ENCODE measurements at places on chromosomes 5 and 9.

GRCh38 chr5:171453056-171453725, 33.7 kb downstream of the FGF18 start:
- DNase-seq = no peak

DNA sequence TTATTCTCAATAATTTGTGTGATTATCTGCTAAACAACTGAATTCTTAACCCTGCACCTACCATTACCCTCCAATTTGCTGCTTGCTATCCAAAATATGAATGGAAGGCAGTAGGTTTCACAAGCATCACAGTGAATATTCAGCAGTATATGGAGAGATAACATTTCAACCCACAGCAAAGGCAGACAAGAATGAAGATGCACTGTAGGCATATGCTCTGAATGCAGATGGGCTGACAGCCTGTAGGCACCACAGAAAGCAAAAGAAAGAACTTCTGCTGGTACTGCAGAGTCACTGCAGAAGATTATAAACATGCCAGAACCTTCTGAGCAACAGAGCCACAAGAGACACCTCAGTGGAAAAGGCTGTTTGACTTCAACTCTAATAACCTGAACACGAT, 63.6 kb upstream of the SLC12A2 start:
- DNase-seq = no peak

DNA sequence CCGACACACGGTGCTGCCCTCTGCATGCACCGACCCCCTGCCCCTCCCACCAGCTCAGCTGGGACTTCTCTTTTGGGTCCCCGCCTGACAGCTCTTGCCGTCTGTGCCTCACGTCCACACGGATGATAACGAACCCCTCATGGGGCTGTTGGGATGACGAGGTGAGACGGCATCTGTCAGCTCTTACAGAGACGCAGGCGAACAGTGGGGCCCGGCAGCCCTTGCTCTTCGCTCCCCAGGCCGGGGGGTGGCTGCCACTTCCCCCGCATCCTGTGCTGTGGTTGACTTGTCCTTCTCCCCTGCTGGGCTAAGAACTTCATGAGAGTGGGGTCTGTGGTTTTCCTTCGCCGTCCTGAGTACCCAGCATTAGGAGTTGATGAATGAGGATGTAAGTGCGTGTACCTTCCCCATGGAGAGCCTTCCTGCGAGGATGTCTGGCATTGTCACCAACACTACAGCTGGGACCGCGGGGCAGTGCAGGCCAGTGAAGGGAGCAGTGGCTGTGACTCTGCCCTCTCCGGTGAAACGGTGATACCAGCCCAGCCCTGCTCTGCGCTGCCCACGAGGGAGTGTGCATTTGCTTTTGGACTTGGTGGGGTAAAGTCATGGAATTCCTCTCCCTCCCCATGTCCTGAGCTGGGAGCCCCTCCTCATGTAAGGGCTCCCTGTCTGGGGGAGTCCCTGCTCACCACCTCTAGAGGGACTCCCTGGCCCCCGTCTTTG, 23.2 kb downstream of the HK3 start:
- DNase-seq = no peak

DNA sequence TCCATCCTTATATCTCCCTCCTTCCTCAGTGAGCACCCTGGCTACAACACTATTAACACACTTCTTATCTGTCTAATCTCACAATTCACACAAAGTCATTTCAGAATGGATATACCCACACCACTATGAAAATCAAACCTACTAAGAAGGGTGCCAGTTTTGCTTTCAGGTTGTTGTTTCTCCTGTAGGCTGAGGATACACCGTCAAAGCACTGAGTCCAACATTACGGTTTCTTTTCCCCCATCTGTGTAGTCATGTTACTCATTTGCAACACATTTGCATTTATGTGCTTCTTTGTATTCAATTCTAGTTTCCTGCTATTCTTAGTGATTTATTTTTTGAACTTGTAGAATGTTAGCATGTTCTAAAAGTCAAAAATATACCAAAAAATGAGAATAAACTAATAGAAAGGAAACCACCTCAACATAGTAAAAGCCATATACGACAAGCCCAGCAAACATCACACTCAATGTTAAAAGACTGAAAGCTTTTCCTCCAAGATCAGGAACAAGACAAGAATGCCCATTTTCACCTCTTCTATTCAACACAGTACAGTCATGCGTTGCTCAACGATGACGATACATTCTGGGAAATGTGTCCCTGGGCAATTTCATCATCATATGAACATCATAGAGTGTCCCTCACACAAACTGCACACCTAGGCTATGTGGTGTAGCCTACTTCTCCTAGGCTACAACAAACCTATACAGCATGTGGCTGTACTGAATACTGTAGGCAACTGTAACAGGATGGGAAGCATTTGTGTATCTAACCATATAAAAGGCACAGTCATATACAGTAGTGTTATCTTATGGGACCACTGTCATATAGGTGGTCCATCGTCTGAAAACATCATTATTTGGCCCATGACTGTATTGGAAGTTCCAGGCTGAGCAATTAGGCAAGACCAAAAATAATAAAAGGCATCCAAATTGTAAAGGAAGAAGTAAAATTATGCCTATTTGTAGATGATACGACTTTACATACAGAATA, 6.3 kb downstream of the ROR2 start:
- no peak for DNase-seq

GRCh38 chr5:169301386-169301934, 521 bp upstream of the SLIT3 start:
- no peak for DNase-seq

DNA sequence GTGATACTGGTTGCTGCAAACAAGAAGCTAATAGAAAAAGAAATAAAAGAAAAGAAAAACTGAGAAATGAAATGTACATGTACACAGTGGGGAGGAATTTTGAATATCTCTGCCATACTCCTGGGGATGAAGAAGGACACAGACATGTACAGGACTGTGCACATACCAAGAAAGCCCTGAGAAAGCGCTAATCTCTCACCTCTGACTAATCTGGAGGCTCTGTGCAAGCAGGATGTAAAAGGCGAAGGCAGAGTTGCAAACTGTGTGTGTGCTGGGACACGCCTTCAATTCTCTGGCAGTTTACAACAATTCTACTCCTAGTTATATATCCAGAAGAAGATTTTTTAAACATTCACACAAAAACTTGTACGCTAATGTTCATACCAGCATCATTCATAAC, 211.4 kb downstream of the KIAA0825 start:
- DNase-seq = no peak

DNA sequence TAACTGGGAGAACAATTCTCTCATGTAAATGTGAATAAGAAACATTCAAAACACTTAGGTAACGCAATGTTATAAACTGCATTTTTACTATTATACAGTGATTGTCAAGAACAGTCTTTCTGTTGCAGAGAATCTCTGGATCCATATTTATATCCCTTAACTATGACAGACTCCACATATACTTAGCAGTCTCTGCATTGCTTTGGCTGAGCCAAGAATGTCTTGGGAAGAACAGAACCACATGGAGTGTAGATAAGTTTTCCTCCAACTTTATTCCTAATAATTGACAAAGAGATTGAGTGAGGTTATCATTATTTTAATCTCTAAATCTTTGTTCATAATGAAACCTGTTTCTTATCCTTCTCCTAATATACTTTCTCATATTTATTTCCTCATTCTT, 15.6 kb upstream of the RLN1 start:
- no peak for DNase-seq

DNA sequence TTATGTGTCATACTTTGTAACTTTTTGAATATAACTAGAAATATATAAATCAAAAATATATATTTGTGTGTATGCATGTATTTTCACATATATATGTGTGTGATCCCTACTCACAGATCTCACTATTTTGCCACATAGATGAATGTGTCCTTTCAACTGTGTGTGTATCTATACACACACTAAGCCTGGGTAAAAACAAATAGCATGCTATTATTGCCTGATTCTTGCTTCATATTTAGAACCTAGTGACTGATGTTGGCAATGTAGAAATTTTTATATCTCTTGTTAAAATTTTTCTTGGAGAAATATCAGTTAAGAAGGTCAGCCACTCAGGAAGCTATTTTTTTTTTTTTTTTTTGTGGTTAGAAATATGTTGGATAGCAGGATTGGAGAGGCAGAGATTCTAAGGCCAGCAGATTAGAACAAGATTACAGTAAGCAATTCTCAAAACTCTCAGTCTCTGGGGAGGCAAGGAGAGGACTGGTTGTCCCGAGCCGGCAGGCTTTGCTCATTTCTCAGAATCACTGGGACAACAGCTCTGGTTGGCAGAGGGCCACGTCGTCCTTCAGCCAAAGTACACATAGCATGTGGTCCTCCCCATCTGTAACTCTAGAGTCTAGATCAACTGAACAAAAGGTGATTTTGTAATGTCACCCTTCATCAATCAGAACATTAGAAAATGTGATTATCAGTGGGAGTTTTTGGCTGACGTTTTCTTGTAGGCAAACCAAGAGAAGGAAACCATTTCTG, 19.7 kb downstream of the C6 start:
- no peak for DNase-seq

DNA sequence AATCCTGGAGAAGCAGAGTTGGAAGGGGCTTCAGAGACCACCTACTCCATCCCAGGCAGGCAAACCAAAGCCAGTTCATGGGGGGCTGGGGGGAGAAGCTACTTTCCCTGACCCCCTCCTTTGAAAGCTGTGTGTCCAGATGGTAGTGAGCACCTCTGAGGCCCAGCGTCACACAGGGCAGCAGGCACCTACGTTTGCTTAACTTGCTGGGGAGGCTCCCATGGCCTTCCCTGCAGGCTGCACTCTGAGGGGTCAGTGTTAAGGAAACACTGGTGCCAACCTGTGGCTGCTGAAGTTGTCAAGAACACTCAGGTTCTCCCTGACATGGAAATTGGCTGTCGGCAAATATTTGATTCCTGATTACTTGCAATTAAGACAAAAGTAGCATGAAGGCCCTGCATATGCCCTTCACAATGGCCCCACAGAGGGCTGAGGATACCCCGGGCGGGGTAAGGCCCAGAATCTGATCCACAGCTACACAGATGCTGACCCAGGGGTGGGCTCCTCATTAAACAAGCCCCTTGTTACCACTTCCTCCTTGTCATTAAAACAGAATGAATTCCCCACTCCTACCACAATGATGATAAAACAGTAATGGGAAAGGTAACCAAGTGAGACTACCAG, 208.5 kb downstream of the FSTL4 start:
- DNase-seq = no peak

DNA sequence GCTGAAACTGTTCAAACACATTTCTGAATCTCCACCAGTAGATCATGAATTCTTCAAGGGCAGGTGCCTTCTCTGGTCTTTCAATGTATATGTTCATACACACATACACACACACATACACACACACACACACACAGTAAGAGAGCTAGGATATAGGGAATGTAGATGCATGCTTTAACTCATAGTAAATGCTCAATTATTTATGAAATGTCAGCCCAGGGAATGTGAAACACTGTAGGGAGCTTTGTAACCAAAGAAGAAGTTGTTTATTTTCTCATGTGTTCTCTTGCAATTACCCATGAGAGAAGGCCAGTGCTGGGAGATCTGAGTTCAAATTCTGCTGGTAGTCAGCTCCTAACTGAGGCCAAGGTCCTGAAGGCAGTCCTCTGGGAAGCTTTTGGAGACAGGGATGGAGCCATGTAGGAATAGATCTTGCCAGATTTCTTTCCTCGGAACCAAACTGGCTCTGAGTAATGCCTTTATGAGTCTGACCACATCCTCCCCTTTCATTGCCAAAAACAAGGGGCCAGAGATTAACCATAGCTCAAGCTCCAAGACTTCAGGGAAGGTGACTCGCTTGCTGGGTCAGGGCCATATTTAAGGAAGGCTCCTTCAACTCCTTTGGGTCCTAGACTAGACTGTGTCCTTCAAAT, 487.0 kb upstream of the TNC start:
- no peak for DNase-seq

- no peak for DNase-seq
Observed at GRCh38 chr9:134611046-134611445, 30.6 kb upstream of the COL5A1 start.
